ENCODE measurements at places on chromosomes 3 and 15.

DNA sequence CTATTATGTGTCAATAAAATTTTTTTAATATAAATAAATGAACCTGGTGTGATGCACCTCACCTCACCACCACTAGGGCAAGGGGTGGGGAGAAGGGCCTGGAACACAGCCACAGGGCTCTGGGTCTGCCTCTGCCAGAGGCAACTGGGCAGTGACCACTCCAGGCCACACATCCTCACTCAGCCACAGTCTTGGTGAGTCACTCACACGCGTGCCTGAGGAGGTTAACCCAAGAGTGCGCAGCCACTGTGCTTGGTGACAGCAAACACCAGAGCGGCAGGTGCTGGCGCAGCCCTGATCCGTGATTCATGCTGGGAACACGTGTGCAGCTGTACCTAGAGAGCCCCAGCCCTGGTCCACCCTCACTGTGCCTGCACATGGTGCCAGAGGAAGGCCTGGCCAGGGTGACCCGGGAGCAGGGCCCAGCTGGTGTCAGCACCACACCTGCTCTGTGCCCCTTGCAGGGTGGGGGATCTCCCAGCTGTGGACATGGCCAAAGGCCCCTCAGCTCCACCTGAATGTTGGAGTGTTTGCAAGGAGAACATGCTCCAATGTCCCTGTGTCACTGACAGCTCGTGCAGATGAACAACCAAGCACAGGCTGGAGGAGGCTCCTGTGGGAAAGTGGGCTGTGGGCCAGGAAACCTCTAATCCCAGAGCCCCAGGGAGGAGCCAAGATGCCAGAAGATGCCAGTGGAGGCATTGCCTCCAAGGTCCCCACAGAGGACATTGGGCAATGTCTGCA, 2.1 kb downstream of the SLC41A3 start:
- no peak for DNase-seq

DNA sequence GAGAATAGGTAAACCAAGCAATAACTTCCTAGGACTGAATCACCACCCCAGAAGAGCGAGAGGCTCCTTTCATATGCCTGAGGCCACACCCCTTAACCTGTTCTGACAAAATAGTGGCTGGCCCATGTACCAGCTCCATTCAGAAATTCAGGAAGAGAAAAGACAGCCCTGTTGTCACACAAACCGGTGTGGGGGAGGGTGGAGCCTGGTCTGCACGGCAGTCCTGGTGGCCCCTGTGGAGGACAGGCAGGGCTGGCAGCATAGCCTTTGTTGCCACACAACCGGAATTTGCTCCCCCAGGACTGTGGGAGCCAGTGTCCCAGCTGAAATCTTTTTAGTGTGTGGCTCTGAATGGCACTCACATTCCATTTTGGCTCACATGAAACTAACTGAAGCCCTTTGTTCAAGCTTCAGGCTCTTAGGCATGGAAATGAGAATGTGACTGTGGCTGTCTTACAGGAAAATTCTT, 23.8 kb downstream of the RLBP1 start:
- DNase-seq: no peak

GRCh38 chr3:48431224-48432029, 1.5 kb upstream of the PLXNB1 start:
- no peak for DNase-seq

DNA sequence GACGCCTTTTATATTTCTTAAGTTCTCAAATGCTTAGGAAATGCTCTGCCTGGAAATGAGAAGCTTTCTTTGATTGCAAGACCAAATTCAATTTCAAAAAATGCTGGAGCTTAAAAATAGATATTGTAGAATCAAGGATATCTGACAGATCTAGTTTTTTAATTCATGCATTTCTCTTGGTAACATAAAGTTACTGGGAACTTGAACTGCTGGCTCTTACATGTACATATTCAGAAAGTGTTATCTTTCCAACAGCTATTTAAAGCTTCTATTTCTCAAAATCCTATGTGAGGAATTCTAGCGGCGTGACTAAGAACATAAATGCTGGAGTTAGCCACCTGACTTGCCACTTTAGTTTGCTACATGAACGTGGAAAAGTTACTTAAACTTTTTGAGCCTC, 109.3 kb downstream of the C3orf38 start:
- DNase-seq: no peak

DNA sequence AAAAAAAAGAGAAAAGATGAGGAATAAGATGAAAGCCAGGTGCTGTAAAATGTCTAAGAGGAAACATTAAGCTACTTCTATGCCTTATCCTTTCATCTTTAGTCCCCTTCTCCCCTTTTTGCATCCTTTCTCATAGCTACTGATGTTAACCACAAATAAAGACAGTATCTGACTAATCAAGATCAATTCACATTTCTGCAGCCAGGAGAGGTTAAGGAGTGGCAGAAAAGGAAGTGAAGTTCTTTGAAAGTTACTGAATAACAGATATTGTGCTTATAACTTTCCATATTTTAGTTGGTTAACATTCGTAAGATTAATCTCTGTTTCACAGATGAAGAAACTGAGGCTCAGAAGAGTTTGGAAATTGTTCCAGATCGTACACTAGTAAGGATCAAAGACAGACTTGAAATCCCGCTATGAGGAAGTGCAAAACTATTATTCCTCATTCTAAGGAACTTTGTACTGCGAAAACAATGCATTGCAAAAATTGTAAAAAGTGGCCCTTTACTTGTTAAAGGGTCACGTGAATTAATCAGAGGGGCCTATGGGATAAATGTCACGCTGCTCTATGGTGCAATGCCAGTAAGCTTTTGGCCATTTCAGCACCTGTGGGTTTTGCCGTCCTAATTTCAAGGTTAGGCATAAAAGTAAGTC, 117.7 kb upstream of the GRM7 start:
- no peak for DNase-seq

GRCh38 chr15:78035321-78035751, 42.2 kb downstream of the TBC1D2B start:
- no peak for DNase-seq

All from smooth muscle cell of the brain vasculature (primary cell).